NCI-H774 (cell line): ENCODE measurements at places on chromosomes 3 and 15.

GRCh38 chr3:61146010-61146890 lies 105.0 kb downstream of the FHIT start:
- no peak for DNase-seq

GRCh38 chr15:99157456-99157855 lies 52.6 kb downstream of the SYNM start:
- no peak for DNase-seq

GRCh38 chr3:122931636-122932035 lies 95.9 kb downstream of the SEMA5B start:
- no peak for DNase-seq

DNA sequence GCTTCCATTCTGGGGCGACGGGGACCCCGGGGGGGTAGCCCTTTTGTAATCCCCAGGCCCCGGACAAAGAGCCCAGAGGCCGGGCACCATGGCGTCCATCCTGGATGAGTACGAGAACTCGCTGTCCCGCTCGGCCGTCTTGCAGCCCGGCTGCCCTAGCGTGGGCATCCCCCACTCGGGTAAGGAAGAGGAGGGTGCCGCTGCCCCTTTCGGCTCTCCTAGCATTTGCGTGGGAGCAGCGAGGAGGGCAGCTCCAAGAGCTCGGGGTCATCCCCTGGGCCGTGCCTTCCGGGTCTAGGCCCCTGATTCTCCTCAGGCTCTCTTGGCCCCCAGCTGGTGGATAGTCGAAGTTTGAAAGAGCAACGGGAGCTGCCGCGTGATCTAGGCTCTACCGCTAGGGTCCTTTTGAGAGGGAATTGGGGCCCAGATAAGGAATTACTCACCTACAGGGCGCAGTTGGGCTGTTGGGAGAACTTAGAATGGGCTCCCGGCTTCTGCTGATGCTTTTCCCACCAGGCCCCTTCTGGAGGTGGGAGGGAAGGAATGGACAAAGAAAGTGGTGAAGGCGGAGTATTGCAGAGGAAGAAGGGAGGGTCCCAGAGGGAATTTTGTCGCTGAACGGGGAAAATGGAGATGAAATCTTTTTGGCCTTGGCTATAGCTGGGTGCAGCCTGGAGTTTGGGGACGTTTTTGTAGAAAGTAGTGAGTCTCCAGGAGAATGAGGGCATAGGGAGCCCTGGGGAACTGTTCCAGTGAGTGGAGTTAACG lies 615 bp downstream of the VPS18 start:
- no peak for DNase-seq

DNA sequence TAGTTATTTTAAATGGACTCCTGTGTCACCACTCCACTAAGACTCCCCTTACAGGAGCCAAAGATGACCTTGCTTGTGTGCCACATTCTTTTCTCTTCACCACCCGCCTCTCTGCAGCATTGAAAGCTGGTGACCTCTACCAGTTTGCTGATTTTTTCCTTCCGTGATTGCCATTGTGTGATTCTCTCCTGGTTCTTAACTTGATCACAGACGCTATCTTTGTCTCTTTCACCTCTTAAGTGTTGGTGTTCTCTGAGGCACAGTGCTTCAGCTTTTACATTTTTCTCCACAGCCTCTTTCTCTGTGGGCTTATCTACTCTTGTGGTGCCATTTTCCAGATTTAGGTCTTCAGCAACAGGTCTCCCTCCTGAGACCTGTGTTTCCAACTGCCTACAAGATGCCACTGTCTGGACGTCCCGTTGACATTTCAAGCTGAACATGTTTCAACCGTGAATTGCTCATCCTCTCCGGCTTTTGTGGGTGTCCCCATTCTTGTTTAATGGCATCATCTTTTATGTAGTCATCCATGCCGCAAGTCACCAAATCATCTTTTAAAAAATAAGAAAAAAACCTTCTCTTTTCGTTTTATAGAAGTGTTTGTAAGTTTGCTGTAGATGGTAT lies 26.5 kb downstream of the IQGAP1 start:
- DNase-seq = no peak

- DNase-seq = no peak
These were observed 28.5 kb downstream of the DNAJC13 start for GRCh38 chr3:132445817-132446216.

- no peak for DNase-seq
These were observed 48.2 kb upstream of the KBTBD8 start for GRCh38 chr3:66949898-66950297.

DNA sequence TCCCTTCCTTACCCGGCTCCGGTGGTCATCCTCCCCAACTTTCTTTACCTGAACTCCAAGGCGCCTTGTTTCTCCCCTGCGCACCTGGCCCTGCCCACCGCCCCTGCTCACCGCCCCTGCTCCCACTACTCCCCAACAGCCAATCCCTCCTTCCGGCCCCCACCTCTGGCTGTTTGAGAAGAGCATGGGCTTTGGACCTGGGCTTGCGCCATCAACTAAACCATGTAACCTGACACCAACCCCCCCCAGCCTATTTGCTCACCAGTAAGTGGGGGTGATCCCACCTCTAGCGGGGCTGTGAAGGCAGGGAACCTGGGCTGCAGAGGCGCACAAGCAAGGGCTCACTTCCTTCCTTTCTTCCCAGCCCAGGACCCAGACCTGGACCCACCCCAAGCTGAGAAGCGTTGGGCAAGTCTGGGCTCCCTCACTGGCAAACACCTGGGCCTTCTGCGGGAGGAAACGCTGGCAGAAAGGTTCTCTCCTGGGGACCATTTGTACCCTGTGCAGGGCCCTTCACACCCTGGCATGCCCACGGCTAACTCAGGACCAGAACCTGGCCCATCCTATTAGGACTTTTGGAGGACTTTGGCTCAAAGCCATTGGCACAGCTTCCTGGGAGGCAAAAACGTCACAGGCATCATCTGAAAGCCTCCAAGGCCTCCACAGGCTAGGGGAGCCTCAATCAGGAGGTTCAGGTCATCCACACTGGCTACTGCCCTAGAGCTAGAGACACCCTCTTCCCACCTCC lies at the start of gene PLXNB1:
TSS of gene PLXNB1 (minus strand) at position 127 of the 748 bp plus-strand sequence. CDS start 5,475 bp downstream, outside the sequence.
- DNase-seq = peak; percentile 23

DNA sequence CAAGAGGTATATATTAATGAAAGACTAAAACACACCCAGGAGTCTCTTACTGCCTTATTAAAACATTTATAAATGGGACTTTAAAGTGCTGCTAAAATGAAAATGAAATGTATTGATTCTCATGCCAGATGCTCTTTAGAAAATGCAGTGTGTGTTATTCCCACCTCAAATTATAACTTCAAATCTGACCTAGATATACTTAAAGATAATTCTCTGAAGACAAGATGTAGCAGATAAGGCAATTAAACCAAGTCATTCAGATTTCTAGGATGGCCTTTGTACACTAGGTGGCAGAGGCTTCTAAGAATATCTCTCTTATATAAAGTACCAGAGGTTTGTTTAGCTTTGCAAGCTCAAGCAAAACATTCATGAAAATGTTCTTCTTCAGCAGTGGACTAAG lies 26.9 kb upstream of the GOLGA8B start:
- DNase-seq = no peak

GRCh38 chr3:70647094-70647493 lies 334.7 kb upstream of the MDFIC2 start:
- no peak for DNase-seq

GRCh38 chr3:194084284-194084683 lies 51.7 kb upstream of the HES1 start:
- no peak for DNase-seq
